ENCODE measurements at places on chromosomes 4 and X.

GRCh38 chr4:113851816-113852215 lies 90.3 kb upstream of the CAMK2D start:
- DNase-seq = no peak

DNA sequence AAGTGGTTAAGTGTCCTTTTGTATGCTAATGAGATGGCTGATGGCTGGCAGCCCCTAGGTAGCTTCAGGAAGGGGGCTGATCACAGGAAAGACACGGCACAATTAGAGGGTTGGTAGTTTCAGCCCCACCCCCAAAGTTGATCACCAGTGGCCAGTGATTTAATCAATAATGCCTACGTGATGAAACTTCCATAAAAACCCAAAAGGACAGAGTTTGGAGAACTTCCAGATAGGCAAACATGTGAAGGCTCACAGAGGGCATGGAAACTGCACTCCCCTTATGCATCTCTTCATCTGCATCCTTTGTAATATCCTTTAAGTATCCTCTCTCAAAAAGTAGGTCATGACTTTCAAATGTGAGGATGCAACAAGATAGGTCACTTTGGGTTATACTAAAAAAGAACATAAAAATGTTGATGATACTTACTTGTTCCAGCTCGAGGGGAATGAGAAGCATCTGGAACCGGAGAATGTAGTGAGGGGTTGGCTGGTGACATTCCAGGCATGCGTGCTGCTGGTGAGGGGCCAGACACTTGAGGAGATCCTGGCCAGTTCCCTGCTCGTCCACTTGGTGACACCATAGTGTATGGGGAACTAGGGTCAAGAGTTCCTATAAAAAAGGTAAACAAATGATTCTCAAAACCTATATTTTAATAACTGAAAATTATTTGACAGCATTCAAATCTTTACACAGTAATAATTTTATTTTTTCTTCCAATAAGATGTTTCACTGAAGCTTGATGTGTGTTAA lies 16.7 kb upstream of the CXorf38 start:
- DNase-seq = no peak

GRCh38 chrX:102063445-102064074 lies 61.9 kb upstream of the TCEAL2 start:
- no peak for DNase-seq

GRCh38 chr4:177266506-177266905 lies 43.2 kb upstream of the NEIL3 start:
- no peak for DNase-seq

GRCh38 chr4:52873861-52874343 lies 11.8 kb downstream of the RASL11B start:
- no peak for DNase-seq

- no peak for DNase-seq
Measured at GRCh38 chr4:142272452-142272851, 573.6 kb downstream of the INPP4B start.

GRCh38 chr4:5843573-5844530 lies 49.0 kb downstream of the CRMP1 start:
- no peak for DNase-seq

DNA sequence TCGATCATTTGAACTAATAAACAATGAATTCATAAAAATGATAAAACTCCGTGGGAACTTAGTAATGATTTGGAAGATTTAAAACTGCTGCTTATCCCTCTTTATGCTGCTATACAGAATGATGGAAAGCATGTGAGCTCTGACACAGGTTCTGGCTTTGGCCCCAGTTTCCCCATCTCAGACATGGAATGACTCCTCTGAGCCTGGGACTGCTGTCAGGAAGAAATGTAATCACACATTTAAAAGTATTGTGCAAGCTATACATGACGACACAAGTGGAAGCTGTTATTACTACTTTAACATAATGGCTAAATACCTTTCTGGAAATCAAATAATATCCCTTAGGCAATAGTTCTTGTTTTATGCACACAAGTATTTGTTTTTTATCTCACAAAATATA lies 161.7 kb downstream of the DCHS2 start:
- no peak for DNase-seq

- no peak for DNase-seq
Measured at GRCh38 chr4:94548571-94548970, 96.8 kb downstream of the PDLIM5 start.

- no peak for DNase-seq
Measured at GRCh38 chrX:38935561-38935960, 134.3 kb downstream of the MID1IP1 start.

DNA sequence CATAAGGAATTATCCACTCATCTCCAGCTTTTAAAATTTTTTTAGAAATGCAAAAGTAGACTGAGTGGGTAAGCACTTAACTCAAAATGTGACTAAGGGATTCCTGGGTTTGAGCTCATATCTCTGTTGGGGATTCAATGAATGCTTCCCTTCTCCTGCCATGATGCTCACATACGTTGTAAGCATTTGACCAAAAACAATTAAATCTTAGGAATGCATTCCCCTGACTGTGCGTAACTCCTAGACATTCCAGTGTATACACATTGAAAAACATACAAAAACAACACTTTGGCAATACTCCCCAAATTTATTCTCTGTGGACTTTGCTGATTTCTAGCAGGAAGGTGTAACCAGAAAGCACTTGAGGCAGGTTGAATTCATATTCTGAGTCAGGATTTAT lies 29.8 kb downstream of the SPANXA2 start:
- no peak for DNase-seq

DNA sequence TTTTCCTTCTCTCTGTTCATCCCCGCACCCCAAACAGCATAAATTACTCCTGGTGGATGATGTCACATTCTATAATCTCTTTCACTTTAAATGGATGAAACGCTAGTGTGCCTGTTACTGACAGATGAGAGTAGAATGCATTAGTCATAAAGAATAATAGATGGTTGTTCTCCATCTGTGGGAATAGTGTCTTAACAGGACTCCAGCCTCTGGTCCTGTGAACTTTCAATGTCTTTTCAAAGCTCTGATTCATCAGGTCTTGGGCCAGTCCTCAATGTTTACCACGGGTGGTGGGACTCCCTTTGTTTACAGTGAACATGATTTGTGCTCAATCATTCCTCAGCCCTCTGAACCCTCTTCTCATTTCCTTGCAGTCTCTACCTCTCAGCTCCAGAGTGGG lies 182.6 kb downstream of the GABRB1 start:
- DNase-seq = no peak

DNA sequence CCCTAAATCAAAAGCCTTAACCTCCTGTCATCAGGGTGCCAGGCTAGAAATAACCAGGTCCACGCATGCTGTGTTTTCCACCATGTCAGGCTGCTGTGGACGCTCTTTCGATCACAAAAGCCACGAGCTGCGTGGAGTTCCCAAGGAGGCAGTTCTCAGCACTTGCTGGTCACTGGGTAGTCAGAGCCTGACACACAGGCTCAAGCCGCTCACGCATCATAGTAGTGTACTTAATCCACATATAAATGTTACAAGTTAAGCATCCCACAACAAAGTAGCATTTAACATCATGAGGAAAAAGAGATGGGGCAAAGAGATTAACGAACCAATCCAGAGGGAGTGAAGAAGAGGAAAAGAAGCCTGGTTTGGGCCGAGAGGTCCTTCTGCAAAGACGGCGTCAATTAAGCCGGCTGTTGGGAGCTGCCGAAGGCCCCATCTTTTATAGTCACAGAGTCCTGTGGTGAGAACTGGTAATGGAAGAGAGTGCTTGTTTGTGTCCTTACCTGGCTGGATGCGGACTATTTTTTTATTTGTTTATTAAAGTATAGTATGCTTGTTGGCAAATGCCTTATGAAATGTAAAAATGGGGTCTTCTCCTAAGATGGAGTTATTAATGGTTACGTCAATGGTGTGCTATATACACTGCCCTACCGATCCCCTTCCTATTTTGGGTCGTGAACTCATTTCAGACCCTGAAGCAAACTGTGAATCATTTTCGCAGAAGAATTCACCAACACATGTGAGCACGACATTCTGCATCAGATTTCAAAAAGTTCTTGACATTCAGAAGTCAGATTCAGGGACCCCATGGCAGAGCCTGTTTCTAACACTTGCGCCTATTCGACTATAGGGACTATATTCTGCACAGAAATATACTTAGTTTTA lies 675 bp downstream of the PRIMPOL start:
- no peak for DNase-seq

GRCh38 chr4:151876381-151876988 lies 115.7 kb upstream of the GATB start:
- DNase-seq = no peak

GRCh38 chr4:15552557-15553362 lies 83.1 kb downstream of the CC2D2A start:
- DNase-seq = no peak

GRCh38 chrX:124804962-124805361 lies 458.6 kb downstream of the SH2D1A start:
- no peak for DNase-seq

GRCh38 chr4:100494166-100494565 lies 23.7 kb downstream of the EMCN start:
- DNase-seq = no peak

GRCh38 chrX:134654398-134655012 lies 3.8 kb downstream of the PLAC1 start:
- no peak for DNase-seq

- DNase-seq = no peak
Measured at GRCh38 chr4:47668810-47669408, 169.0 kb downstream of the CORIN start.

DNA sequence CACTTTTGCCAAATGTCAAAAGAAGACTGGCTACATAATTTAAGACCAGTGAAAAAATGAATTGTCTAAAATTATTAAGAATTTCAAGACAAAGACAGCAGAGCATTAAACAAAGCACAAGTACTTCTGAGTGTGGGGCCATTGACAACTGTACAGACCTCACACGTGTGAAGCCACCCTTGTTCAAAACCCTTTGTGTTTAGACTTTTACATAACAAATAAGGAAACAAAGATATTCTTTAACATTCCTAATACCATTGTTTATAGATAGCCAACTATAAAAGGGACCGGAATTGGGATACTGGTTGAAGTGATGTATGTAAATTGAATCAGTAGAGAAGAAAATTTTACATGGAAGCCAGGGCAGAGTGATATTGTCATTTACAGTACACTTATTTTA lies 624.2 kb downstream of the PCDH18 start:
- DNase-seq = no peak

GRCh38 chr4:119010909-119011606 lies 122.4 kb downstream of the SYNPO2 start:
- no peak for DNase-seq

- no peak for DNase-seq
Measured at GRCh38 chr4:98586962-98587354, 71.5 kb downstream of the TSPAN5 start.

GRCh38 chrX:110836982-110837381 lies 41.4 kb upstream of the CHRDL1 start:
- no peak for DNase-seq

DNA sequence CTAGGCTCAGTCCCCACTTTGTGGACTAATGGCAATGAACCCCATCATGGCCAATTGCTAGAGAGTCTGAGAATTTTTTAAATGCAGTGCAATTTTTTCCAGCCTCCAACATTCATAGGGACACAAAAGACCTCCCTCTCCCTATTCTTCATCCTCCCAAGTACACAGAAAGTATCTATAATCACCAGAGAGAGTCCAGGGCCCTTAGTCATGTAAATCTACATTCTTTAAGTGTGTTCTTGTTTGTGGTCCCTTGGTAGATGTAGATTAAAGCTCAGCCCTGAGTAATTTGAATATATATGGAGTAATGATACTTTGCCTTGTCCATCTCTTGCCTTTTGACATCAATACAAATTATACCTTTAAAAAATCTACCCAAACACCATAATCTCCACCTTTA lies 51.3 kb upstream of the ATXN3L start:
- no peak for DNase-seq

- no peak for DNase-seq
Measured at GRCh38 chr4:119281393-119281792, 40.5 kb downstream of the FABP2 start.

- DNase-seq = no peak
Measured at GRCh38 chrX:18789916-18790315, 82.5 kb downstream of the PPEF1 start.

DNA sequence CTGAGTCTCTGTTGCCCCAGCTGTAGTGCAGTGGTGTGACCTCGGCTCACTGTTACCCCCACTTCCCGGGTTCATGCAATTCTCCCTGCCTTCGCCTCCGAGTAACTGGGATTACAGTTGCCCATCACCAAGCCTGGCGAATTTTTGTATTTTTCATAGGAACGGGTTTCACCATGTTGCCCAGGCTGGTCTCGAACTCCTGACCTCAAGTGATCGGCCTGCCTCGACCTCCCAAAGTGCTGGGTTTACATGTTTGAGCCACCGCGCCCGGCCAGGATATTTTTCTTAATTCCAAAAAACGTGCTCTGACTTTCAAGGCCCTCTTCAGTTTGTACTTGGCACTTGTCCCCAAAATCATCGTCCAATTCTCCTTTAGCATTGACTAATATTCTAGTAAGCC lies 129.2 kb upstream of the EPHA5 start:
- DNase-seq = no peak

DNA sequence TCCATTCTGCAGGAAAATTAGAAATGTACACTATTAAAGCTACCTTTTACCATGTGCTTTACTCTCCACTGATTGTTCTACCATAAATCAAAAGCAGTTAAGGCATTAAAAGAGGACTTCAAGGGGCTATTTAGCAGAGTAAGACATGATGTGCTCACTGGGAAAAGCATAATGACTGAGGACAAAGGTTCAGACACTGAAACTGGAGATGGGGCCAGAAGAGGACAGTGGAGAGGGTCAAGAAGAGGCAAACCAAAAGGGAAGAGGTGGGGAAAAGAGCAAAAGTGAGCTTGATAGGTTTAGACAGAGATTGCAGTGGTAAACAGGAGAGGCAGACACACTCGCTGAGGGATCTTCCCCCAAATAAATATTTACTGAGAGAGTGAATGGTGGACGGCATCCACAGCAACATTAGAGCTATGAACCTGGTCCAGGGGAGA lies 23.8 kb downstream of the SH3RF1 start:
- DNase-seq = no peak
